ENCODE measurements at places on chromosomes 11 and 22. TPM values are rescaled to one million over a fixed set of nuclear protein-coding genes. Genes with fewer than 3 reads are reported as not detected.

- DNase-seq: no peak
Measured at GRCh38 chr11:64535811-64536210, 55.2 kb upstream of the SLC22A12 start.

DNA sequence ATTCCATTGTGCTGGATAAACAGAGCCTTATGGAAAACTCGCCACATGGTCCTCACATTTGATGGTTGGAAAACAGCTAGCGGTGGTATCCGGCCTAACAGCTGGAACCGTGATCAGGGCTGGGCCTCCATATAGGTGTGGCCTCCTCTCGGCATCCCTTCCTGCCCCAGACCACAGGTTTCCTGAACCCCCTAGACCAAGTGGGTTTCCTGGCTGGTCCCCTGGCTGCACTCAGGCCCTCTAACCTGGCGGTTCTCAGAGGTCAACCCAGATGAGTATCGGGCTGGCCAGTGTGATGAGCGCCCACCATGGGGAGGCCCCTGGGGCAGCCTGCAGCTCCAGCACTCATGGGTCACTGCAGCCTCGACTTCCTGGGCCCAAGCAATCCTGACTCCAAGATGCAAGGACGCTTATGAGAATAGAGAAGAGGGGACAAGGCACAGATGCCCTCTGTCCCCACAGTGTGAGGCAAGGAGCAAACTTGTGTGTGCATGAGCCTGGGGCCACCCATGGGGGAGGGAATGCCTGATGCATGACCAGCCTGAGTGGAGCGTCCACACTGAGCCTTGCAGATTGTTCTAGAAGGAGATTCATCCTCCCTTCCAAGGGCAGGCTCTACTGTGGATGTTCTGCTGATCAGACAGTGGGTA is 53.4 kb upstream of the WNT7B start:
- no peak for DNase-seq

Gene CPSF7
- total RNA-seq: 39.1 TPM

Gene JAML
- not detected for total RNA-seq

Gene GPR83
- not detected for total RNA-seq

DNA sequence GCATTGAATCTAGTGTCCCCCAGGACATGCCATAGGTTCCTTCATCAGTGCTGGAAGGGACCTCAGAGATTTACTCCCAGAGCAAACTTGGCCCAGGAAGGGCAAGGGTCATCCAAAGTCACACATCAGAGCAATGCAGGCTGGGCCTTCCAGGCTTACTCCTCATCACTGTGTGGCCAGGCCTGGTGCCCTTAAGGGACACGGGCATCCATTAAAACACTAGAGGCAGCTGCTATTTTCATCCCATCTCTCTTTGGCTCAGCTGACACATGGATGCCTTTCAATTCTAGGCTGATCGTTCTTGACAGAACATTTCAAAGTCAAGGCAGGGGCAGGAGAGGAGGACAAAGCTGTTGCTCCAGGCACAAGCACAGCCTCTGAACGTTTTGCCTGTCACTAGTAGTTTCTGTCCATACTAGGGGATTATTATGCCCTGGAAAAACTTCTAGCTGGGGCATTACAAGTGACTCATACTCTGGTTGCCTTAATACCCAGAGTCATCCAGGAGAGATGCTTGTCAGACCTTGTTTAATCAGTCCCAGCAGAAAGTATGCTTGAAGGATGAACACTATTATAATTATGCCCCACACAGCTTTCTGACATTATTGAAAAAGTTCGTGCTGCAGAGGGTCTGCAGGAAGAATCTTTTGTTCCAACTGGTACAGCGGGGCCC is 240.3 kb downstream of the TENM4 start:
- DNase-seq: no peak

Gene FAM111A
- total RNA-seq: 4.2 TPM

Gene CHRM1
- not detected for total RNA-seq

Gene CHEK1
- 42.5 TPM for total RNA-seq

- no peak for DNase-seq
Measured at GRCh38 chr11:46918083-46918787, at the start of gene LRP4. LRP4 (minus strand) TSS chr11:46918550; CDS start chr11:46918379, 171 bp downstream.

DNA sequence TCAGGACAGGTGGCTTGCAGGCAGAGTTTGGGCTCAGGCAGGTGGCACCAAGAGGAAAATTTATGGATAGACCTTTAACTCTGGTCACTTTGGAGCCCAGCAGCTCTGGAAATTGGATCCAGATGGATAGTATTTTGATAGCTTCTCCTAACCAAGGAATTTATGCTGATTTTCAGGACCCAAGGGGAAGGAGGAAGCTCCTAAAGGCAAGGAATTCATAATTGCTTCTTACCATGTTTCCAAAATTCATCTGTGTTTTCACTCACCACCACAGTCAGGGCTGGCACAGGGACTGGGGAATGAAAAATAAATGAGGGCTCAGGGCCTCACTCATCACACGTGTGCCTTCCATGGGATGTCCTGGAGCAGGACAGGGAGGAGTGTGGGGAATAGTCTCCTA is 317.8 kb downstream of the ST3GAL4 start:
- no peak for DNase-seq

Gene C1QTNF4
- 2.4 TPM for total RNA-seq

- peak; percentile 54 for DNase-seq
Measured at GRCh38 chr11:120013325-120014250, 124.3 kb downstream of the TRIM29 start.

Gene KCNC1
- 0.37 TPM for total RNA-seq

GRCh38 chr11:119666061-119666460 is 62.9 kb downstream of the NECTIN1 start:
- peak; percentile 14 for DNase-seq

- DNase-seq: no peak
Measured at GRCh38 chr11:3228445-3228829, 3.8 kb downstream of the MRGPRE start.

DNA sequence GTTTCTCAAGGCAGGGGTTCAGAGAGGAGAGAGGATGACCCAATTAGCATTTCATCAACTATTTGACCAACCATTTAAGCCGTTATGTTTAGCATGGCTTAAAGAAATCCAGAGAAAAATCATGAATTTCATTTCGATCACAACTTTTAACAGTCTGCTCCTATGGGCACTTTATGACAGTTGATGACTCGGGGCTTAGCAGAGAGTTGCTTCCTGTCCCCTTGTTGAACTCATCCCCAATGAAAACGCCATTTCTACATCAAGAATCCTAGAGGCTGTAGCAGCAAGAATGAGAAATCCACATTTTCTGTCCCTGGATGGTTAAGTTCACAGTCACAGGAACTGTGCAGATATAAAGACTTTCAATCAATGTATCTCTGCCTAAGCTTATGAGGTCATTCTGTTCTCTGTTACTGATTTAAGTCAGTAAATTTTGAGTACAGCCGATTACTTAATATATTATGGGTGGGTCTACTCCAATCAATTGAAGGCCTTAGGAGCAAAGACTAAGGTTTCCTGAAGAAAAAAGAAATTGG is 81.1 kb downstream of the BDNF start:
- no peak for DNase-seq

Gene OR6A2
- total RNA-seq: 0.24 TPM

DNA sequence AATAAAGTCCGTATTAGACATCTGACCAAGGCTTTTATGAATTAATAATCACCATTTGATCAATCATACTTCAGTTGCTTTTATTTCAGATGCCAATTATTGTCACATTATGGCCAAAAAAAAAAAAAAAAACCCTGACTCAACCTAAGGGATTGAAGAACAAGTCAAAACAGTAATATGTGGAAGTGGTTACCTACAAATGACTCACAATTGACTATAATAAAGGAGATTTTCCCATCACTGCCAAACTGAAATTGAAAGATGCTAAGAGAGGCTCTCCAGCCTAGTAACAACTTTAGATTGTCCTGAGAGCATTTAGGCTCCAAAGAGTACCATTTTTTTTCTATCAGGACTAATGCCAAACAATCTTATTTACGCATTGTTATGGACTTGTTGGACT is 35.2 kb downstream of the SOX6 start:
- no peak for DNase-seq

GRCh38 chr22:38303974-38304373 is 13.3 kb downstream of the CSNK1E start:
- no peak for DNase-seq

Gene TMEM109
- total RNA-seq: 13.5 TPM

DNA sequence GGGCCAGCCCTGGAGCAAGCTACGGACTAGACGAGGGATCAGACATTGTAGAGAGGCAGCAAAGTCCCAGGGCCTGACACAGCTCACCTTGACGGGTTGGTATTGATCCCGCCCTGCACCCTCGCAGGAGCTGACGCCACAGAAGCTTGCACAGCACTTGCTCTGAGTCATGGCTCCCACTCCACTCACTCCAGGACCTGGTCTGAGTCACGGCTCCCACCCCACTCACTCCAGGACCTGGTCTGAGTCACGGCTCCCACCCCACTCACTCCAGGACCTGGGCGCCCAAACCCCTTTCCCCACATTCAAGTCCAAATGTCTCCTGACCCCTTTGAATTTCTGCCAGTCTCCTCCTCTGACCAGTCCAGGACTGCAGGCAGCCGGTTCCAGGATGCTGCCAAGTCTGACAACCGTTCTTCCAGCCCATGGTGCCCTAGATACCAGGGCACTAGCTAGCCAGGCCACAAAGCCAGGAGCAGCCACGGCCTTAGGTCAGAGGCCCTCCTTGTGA is 6.0 kb upstream of the PNPLA5 start:
- DNase-seq: no peak

DNA sequence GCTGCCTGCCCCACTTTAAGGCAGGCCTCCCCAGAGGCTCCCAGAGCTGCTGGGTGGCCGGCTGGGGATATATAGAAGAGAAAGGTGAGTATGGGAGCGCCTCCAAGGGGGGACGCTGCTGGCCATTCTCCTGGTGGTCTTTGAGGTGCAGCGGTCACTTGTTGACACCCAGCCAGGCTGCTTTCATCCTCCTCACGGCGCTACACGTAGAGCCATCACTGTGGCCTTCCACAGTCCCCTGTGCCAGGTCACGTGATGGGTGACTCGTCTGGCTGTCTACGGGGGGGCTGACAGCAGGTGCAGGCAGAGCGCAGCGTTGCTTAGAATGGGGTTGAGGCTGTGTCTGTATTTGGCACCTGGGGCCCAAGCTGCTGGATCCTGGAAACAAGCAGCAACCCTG is 1.9 kb downstream of the ACR start:
- DNase-seq: peak; percentile 72

GRCh38 chr11:65003282-65003681 is 6.5 kb upstream of the BATF2 start:
- no peak for DNase-seq

Gene NAALAD2
- total RNA-seq: not detected

Gene LMO1
- total RNA-seq: not detected

GRCh38 chr11:31818874-31819331 is 7.8 kb upstream of the PAX6 start:
- no peak for DNase-seq

DNA sequence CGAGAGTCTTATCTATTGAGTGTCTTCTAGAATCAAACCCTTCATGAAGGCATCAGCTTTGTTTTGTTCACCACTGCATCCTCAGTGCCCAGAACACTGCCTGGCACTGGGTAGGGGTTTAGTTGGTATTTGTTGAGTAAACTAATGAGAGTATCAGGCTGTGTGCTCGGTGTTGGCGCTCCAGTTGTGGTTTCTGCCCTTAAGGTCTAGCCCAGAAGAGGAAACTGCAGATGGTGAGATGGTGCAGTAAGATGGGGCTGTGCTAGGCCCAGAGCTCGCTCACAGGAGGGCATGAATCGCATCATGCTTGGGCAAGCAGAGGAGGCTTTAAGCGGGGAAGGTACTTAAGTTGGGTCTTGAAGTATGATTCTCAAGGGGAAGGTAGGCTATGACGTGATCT is 97.2 kb downstream of the FBXO7 start:
- DNase-seq: no peak

DNA sequence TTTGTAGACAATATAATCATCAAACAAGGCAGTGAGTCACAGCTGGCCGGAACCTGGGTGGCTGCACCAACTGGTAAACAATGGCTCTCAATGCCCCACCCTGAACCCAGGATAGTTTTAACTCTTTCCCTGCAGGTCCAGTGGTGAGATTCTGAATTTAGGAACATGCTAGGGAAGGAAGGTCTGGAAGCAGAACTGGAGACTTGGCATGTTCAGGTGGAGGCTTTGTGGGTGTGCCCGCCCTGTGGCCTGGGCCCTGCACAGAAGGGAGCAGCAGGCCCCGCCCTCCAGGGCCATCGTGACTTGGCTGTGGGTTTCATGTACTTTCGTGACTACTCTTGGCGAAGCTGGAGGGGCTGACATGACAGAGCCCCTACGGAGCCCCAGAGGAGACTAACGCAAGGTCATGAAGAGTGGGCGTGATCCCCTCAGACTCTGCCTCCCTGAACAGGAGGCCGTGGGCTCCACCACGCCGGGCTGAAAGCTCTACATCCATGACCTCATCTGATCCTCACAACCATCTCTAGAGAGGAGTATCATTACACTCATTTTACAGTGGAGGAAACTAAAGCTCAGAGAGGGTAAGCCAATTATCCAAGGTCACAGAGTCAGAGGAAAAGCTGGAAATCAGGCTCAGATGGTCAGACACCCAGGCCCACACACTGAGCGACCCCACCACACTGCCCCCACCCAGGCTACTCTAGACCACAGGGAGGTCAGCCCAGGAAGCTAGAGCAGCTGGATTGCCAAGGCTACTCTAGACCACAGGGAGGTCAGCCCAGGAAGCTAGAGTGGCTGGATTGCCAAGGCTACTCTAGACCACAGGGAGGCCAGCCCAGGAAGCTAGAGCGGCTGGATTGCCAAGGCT is 27.3 kb downstream of the MAFF start:
- DNase-seq: no peak

DNA sequence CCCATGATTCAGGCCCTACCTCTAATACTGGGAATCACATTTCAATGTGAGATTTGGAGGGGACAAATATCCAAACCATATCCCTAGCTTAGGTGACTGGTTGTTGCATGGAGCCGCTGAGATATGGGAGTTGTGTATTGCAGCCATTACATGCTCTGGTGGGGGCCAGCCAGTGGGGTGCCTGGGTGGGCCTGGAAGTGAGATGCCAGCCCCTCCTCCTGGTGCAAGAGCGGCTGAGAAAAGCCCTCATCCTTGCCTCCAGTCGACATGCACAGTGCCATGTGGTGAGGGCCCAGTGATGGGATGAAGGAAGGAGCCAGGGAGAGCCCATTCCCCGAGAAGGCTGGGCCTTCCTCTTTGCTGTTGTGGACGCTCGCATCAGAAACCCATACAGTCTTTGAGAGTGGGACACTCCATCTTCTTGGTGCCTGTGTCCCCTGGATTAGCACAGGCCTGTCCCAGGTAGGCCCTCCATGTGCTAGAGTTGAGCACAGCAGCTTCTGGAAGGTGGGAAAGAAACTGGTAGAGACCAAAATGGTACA is 1043.0 kb downstream of the TBC1D22A start:
- no peak for DNase-seq

- DNase-seq: no peak
Measured at GRCh38 chr11:71426413-71426812, 21.8 kb downstream of the DHCR7 start.

- peak; percentile 84 for DNase-seq
Measured at GRCh38 chr22:21012446-21013407, 2.2 kb upstream of the P2RX6 start.

DNA sequence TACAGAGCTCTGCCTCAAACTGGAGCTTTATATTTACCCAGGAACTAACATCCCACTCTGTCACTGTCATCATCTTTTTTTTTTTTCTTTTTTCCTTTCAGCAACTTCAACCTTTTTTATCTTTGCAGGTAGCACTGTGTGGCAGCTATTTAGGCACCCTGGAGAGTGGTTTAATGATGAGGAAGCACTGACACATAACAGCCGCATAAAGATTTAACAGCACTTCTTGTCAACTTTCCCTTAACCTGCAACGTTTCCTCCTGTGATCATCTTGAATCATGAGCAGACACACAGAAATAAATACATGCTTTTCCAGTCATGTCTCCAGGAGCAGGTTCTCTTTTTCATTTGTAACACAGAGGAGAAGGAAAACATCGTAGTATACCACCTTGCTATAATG is 34.8 kb downstream of the PDGFD start:
- DNase-seq: no peak
